NK-92 treated with Interleukin-12 subunit alpha and Interleukin-12 subunit beta, amount 100 ng/mL, for 24 hours (cell line): ENCODE measurements at places on chromosomes 12 and 14.

DNA sequence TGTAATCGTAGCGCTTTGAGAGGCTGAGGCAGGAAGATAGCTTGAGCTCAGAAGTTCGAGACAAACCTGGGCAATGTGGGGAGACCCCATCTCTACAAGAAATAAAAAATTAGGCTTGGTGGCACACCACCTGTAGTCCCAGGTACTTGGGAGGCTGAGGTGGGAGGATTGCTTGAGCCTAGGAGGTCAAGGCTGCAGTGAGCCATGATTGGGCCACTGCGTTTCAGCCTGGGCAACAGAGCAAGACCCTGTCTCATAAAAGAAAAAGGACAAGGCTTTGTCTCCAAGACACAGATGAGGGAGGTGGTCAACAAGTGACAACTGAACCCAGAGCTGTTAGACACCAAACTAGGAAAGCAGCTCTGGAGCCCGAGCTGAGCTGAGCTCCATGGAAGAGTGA is 14.5 kb upstream of the TAMALIN start:
- no peak for DNase-seq

GRCh38 chr12:106861984-106862916 is 87.8 kb downstream of the RIC8B start:
- no peak for DNase-seq

GRCh38 chr12:80193865-80194264 is 94.5 kb downstream of the OTOGL start:
- DNase-seq: no peak

- DNase-seq: no peak
Measured at GRCh38 chr14:30885840-30886740, 11.7 kb downstream of the COCH start.

GRCh38 chr12:127145929-127146789 is 1120.8 kb upstream of the TMEM132C start:
- no peak for DNase-seq

GRCh38 chr14:79728331-79728730 is 483.0 kb downstream of the DIO2 start:
- DNase-seq: no peak

DNA sequence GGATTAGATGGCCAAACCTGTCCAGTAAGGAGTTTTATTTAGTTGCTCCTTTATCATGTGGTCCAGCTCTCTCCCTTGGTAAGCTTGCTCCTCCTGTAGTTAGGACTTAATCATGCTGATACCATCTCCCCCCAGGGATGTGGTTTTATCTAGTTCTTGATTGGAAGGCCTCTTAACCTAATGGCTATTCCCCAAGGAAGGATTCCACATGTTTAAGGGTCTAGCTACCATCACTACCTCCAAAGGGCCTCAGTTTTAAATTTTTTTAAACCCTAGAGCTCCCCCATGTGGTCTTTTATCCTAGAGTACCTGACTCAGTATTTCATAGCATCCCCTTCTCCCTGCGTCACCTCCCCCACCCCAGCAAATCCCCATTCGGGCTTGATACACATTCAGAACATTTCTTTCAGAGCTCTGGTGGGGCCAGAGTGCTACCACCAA is 22.5 kb downstream of the MAP3K12 start:
- DNase-seq: no peak

GRCh38 chr12:116024769-116025168 is 252.7 kb downstream of the MED13L start:
- no peak for DNase-seq

- no peak for DNase-seq
Measured at GRCh38 chr12:125053821-125054220, 11.4 kb upstream of the AACS start.

DNA sequence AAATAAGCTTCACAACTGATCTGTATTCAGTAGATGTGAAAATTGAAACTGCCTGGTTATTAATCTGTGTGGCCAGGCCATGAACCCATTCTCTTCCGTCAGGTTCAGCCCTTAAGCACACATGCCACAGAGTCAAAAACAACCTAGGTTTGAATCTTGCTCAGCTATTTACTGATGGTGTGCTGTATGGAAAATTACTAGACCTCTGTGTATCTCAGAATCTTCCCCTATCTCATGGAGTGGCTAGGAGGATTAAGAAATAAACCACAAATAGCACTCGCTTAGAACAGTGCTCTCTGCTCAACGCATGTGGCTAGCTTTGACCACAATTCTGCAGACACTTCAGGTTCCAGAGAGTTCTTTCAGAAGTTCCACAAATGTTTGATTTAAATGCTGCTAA is 240.7 kb upstream of the PLEKHG7 start:
- peak; percentile 28 for DNase-seq

DNA sequence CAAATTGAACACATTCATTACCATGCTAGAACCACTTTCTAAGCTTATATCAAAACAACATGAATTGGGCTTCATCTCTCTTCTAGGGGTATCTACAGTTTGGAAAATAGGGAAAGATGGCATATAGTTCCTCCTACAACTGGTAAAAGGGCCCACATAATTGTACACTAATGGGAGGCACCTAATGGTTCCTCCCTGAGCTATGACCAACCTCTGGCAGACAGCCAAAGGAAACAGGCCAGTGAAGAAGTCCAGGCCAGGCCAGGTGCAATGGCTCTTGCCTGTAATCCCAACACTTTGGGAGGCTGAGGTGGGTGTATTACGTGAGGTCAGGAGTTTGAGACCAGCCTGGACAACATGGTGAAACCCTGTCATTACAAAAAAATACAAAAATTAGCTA is 23.2 kb upstream of the APOF start:
- no peak for DNase-seq

DNA sequence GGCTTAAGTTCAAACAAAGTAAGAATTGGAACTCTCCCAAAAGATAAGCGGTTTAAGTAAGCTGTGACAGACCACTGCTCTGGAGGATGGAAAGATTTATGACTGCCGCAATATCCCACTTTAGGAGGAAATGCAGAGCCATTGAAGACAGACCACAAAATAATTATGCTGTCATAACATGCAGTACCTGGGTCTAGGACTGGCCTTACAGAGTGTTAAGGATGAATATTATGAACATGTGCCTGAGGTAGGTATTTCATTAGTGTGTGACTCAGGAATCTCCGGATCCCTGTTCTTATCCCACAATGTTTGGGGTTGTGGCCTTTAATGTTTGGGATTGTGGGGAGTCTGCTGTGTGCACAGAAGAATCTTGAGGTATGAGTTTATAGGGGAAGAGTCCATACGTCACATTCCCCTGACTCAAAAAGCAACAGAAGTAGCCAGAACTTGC is 114.9 kb downstream of the SAMD4A start:
- no peak for DNase-seq

DNA sequence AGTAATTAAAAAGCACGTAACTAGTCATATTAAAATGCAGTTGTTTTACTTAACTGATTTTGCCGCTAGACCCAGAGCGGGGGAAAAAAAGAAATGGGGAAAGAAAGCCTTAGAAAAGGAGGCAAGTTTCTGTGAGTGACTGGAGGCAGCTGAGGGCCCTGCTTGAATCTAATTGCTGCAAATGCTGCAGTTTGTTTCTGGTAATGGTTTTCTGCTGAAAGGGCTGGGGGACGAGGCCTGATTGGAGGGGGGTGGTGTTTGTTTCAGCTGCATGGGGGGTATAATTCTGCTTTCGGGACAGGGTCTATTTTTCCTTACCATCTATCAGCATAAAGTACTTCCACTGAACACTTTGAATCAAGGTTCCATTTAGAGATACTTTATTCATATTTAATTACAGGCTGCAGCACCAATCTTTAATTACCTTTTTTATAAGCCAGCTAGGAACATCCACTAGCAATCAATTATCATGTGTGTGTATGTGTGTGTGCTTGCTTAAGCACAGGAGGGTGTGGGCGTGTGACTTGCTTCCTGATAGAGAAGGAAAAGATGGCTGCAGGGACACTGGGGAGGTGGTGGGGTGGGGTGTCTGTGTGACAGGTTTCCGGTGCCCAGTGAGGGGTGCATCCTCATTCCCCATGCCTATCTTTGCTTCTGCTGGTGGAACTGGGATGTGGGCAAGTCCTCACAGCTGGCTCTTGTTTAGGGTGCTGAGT is 83.4 kb downstream of the ADCK1 start:
- no peak for DNase-seq

DNA sequence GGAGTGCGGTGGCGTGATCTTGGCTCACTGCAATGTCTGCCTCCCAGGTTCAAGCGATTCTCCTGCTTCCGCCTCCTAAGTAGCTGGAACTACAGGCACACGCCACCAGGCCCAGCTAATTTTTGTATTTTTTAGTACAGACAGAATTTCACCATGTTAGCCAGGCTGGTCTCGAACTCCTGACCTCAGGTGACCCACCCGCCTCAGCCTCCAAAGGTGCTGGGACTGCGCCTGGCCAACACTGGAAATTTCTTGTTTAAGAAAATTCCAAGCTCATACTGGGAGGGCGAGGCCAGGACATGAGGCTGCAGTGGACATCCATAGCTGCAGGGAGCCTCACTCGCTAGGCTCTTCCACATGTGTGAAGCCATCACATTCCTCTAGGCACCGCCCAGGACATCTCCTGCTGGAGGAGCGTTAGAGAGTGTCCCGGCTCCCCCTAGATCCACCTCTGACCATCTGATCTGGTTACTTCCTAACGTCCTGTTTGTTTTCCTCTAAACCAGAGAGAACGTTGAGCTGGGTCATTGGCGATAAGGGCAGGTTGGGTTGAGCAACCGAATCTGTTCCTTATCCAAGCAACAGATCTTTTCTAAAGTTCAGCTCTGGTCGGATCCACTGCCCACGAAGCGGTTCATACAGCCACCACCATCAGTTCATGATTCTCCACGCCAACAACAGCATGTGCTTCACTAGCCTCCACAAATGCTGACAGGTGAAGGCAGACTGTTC is 108.2 kb upstream of the MED13L start:
- no peak for DNase-seq

DNA sequence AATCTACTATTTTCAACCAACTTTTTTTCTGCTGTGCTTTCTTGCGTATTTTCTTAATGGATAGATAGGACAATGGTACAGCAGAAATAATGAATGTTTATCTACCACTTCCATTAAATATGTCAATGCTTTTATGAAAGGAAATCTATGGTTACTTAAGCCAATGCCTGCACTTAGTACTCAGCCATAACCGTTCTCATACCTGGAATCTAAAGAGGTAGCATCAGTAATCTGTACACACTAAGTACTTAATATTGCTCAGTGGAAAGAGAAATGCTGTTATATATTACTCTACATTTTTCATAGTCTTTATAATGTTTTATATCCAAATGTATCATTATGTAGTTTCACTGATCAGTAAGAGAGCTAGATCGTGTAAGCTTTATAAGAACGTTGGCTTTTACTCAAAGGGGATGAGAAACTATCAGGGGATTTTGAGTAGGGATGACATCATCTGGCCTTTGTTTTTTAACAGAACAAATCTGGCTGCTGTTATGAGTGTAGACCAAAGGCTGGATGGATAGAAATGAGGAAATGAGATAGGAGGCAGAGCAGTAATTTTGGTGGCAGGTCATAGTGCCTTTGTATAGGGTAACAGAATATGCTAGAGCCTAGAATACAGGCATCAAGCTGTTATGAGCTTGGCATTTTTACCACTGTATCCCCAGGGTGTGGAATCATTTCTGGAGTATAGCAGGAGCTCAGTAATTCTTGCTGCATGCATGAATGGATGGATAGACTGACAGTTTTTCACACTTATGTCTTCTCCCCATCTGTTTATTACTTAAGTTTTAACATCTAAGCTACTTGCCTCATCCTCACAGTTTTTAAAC is 34.0 kb downstream of the ALG10B start:
- no peak for DNase-seq

GRCh38 chr14:60848066-60848465 is 113.5 kb downstream of the MNAT1 start:
- DNase-seq: no peak

DNA sequence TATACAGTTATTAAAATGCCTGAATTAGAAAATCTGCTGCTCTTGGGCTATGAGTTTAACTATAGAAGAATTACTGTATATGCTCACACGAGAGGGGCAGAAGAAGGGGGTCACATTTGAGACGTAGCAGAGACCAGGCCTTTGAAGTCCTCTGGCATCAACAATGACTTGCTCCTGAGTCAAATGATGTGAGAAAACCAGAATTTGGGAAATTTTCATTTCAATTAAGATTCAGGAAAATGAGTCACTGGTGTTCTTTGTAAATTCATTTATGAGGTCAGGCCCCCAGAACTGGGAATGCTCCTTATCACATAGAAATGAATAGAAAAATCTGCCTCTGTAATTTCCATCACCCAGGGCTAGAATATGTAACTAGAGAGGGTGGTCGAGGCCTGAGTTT is 92.9 kb downstream of the APAF1 start:
- DNase-seq: no peak

GRCh38 chr14:35112641-35113040 is 9.1 kb downstream of the PPP2R3C start:
- DNase-seq: no peak

- no peak for DNase-seq
Measured at GRCh38 chr12:56082967-56083366, 3.0 kb downstream of the ERBB3 start.

GRCh38 chr14:65229748-65230728 is 127.7 kb upstream of the MAX start:
- no peak for DNase-seq

GRCh38 chr12:102174117-102174516 is 23.5 kb downstream of the PMCH start:
- no peak for DNase-seq

GRCh38 chr12:118120579-118121363 is 15.2 kb upstream of the PEBP1 start:
- peak; percentile 40 for DNase-seq

- no peak for DNase-seq
Measured at GRCh38 chr12:64480148-64480547, 28.2 kb downstream of the TBK1 start.

GRCh38 chr14:65613131-65613650 is 200.7 kb downstream of the FUT8 start:
- no peak for DNase-seq

- DNase-seq: no peak
Measured at GRCh38 chr14:96393071-96393691, 1.3 kb downstream of the AK7 start.

- DNase-seq: no peak
Measured at GRCh38 chr14:104428333-104428851, 151.2 kb upstream of the C14orf180 start.

DNA sequence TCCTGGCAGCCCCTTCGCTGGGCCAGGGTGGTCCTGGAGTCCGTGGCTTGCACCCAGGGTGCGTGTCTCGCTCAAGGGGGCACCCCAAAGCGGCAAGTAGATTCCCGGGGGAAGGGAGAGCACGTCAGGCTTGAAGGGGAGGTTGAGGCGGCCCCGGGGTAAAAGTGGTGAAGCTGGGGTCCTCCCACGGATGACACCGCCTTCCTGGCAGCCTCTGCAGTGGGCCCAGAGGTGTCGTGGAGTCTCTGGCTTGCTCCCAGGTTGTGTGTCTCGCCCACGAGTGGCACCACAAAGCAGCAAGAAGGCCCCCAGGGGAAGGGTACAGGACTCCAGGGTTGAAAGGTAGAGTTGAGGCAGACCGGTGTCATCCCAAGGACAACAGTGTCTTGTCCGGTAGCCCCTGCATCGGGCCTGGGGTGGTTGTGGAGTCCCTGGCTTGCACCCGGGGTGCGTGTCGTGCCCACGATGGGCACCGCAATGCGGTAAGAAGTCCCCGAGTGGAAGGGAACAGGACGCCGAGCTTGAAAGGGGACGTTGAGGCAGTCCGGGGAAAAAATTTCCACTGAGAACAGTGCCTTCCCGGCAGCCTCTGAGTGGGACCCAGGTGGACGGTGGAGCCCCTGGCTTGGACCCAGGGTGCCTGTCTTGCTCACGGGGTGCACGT is 158.0 kb upstream of the ALG10B start:
- no peak for DNase-seq
